Heart left ventricle (tissue), 16 donors: ENCODE measurements at places on chromosomes 2 and 18. TPM values are rescaled to one million over a fixed set of nuclear protein-coding genes. Genes with fewer than 3 reads are reported as not detected.

- DNase-seq: no peak
These were observed 36.0 kb upstream of the TEX51 start for GRCh38 chr2:126862730-126863129.

DNA sequence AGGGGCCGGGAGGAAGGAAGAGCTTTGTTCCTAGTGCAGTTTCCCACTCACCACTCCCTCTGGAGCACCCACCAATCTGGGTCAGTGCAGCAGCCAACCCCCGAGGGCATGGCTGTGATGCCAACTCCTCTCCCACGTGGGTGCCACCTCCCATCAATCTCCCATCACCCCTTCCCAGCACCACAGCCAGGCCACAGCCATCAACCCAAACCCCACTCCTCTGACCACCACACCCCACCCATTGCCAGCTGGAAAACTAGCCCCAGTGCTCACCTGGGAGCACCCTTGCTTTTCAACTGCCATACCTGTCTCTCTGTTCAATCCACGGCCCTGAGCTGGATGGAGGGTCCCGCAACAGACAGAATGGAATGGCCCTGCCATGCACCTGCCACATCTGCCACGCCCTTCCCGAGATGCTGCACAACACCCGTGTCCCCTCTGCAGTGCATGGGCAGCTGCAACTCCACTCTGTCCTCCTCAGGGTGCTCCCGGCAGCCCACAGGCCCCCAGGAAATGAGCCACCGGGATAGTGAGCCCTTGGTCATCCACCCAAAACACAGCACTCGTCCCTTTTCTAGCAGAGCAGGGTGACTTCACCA, 112.4 kb upstream of the ID2 start:
- DNase-seq: no peak

DNA sequence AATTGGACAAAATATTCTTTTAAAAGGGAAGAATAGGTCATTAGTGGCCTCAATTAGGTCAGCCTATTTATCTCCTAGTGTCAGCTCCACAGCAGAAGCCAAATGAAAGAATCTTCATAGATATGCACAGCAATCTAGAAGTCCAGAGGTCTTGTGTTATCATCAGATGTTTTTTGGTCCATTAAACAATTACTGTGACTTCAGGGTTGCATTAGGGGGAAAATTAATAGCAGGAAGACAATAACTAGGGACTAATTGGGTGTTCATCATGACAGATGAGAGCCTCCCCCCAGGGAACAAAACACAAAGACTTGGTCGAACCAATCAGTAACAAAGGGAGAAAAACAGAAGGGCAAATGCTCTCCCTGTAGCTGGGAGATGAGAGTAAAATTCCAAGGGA, 264.7 kb downstream of the PTH2R start:
- no peak for DNase-seq

DNA sequence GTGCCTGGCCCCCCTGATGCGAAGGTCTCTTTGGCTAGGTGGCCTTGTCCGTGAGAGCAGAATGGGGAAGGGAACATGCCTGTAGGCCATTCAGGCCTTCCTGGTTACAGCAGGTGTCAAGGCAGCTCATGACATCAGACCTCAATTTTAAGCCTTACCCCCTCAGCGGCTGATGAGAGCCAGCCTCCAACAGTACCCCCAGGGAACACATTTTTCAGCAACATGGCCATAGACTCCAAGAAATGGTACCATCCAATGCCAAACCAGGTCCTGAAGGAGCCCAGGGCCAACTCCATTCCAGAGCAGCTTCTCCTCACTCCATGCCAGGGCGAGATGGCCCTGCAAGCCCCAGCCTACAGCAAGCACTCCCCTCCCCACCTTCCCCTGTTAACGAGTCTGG, 199.2 kb downstream of the SMAD2 start:
- DNase-seq: no peak

DNA sequence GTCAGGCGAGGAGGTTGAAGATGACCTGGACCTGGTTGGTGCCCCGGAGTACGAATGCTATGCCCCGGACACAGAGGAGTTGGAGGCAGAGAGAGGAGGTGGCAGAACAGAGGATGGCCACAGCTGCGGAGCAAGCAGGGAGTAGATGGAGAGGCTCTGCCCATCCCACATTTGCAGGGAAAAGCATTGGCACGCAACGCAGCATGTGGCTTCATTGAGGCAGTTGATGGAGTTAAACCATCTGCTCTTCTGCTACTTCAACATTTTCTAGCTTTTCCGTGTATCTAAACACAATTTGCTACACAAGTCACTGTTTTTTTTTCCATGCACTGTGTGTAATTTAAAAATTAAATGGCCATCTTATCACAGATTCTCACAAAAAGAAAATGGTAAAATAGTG, 11.8 kb downstream of the RBFA start:
- no peak for DNase-seq

- DNase-seq: no peak
These were observed 25.9 kb downstream of the BOK start for GRCh38 chr2:241584436-241584835.

GRCh38 chr2:46846536-46846935, 69.1 kb downstream of the MCFD2 start:
- DNase-seq: no peak

DNA sequence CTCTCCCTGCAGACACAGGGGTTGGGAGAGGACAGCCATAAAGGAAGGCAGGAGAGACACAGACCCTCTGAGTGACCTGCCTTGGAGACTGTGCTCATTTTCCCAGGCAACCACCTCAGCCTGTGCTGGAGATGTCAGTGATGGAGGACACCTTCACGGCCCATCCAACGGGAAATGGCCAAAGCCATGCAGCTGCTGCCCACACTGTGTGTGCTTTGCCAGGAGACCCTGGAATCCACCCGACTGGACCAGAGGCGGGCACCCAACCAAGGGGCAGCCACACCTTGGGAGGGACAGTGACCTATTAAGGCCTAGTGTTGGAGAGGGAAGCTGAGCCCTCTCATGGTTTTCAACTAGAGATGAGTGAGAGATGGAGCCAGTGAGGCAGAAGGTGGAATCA, 192.5 kb downstream of the SMAD2 start:
- no peak for DNase-seq

DNA sequence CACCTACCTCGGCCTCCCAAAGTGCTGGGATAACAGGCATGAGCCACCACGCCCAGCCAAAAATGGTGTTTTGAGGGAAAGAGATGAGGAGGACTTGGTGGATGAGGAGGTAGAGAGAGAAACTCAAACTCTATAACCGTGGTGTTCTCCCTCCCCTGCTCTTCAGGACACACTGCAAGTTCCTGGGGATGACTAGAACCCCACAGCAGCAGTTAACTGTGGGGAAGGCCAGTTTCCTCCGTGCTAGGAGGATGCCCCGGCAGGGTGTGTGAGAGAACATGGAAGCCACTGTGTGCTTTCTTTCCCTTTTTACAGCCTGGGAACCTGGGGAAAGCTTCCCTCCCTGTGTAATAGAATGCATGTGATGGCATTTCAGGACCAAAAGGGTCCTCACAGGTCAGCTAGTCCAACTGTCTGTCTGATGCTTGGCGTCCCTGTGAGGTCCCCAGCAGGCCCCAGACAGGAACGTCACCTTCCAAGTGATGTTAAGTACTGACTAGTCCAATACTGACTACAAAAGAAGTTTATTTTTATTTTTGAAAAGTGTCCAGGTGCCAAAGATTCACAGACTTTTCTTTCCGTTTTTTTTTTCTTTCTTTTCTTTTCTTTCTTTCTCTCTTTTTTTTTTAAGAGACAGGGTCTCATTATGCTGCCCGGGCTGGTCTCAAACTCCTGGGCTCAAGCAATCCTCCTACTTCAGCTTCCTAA, 38.9 kb downstream of the MYCN start:
- no peak for DNase-seq

DNA sequence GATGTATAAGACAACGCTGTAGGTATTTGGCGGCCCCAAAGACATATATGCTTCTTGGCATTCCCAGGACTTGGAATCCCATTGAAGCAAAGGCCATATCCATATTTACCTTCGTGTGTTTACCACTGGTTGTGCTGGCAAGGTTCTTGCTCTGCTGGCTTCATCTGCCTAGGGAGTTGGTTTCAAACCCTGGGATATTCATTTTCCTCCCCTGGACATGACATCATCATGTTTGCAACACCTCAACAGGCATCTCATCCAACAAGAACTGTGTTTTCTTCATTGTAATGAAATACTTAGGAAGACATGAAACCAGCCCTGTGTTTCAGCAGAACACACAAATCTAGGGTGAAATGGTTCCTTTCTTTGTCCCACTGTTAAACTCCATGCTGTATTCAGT, 77.9 kb upstream of the PHLPP1 start:
- DNase-seq: no peak

GRCh38 chr2:149330127-149331022, at the start of gene LYPD6:
TSS of gene LYPD6 (plus strand) at chr2:149330587. CDS start at chr2:149437709, 107,122 bp downstream.
- peak; percentile 65 for DNase-seq

GRCh38 chr18:40292985-40293710, 1661.9 kb upstream of the PIK3C3 start:
- no peak for DNase-seq

DNA sequence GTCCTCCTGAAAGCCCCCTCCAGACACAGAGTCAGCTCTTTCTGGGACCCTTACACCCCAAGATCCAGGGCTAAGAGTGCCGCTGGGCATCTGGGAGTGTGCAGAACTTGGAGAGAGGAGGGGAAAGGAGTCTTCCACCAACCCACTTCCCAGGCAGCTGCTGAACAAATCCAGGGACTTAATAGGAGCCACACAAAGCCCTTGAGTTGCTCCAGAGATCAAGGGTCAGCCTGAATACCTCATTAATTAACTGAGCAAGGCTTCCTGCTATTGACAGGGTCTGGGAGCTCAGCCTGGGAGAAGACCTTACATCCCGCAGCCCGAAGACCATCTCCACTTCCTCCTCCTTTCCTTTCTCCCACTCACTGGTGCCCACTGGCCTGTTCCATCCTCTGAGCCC, 108.3 kb downstream of the CELF4 start:
- DNase-seq: no peak

DNA sequence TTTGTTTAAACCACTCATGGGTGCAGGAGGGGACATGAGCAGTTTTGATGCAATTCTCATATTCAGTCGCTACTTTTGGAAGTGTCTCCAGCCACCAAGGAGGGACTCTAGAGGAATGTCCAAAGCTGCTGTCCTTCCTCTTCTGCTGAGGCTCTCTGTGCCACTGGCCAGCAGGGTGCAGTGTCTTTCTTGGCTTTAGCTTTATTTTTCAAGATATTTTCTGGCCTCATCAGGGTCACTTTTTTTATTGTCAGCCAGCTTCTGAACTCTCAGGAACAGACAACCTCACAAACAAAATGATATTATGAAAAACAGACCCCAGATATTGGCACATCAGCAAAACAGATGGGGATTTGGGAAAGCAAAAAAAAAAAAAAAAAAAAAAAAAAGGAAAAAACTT, 289.3 kb upstream of the ZSWIM2 start:
- DNase-seq: no peak

DNA sequence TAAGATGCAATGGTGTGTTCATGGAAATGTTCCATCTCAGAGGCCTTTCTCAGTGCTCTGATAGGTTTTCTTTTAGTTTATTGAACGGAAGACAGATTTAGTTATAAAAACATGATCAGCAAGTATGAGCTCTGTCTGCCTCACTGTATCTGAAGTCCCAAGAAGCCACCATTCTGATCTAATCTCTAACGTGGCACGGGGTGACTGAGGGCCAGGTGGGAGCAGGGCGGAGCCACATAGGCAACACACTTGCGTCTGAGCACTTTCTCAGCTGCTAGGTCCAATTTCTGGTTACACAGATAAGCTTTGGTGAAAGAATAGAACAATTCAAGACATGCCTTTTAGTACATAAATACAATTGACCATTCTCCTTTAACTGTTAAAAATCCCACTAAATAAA, 60.4 kb downstream of the SNTG2 start:
- no peak for DNase-seq

DNA sequence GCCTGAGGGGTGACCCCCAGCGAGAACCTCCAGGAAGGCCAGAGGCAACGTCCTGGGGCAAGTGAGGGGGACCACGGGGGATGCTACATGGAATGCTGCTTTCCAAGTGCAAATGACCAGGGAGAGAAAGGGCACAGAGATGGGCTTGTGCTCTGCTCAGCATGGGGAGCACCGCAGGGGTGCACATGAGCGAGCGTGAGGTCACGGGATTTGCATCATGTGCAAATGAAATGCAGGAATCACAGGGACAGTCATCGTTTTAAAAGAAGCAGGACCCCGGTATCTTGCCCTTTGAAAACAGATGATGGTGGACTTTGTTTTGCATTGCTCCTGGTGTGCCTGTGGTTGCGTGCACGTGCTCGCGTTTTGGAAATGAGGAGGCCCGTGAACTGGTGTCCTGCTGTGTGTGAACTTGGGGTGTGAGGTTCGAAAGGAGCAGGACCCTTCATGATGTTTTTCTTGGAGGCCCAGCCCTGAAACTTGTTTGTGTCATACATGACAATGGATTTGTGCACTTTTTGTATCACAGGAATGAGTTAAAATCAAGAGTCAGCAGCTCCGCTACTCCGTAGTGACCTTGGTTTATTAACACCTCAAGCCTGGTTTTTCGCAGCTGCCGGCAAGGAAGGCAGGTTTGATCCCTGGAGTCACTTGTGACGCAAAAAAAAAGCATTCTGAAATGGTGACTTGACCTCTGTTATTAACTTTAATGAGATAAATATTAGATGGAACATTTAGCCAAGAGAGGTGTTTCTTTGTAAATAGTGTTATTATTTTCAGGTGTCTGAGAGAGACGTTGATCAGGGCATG, 234.5 kb downstream of the LDLRAD4 start:
- DNase-seq: no peak

- DNase-seq: no peak
These were observed 119.6 kb downstream of the LCLAT1 start for GRCh38 chr2:30566631-30567030.

DNA sequence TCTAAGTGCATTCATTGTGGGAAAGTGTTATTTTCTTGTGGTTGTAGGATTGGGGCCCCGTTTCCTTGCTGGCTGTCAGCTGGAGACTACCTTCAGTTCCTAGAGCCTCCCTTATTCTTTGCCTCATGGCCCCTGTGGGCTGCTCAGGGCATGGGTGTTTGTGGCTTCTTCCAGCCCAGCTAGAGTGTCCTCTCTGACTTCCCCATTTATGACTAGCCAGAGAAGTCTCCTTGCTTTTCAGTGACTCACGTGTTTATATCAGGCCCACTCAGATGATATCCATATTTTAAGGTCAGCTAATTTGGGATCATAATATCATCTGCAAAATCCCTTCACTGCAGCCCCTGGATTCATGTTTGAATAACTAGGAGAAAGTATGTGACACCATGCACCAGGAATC, 62.8 kb downstream of the DTNA start:
- DNase-seq: no peak

DNA sequence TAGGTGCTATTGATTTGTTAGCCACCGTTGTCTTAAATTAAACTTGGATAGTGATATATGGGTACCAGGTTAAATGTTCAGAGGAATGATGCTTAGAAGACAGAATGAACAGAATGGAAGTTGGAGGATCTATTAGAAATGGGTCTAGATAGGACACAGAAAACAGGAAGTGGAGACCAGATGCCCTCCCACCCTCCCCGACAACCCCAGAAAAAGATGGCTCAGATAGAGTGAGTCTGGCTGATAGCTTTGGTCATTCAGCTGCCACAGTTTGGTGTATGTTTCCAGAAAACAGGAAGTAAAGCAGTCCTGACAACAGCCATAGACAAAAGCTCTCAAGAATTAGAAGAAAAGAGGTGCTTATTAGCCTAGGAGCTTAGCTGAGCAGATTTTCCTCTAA, 71.5 kb upstream of the DSG1 start:
- no peak for DNase-seq

- no peak for DNase-seq
These were observed 162.4 kb downstream of the GREB1L start for GRCh38 chr18:21404426-21404825.

The SERPINB5 gene
- polyA plus RNA-seq: not detected

The MEP1B gene
- not detected for polyA plus RNA-seq

The G6PC2 gene
- not detected for polyA plus RNA-seq

The ELP2 gene
- 32.6 TPM for polyA plus RNA-seq

The PRSS56 gene
- polyA plus RNA-seq: 0.11 TPM
